Fibroblast of lung (primary cell): ENCODE measurements at places on chromosomes 2 and 18. TPM values are rescaled to one million over a fixed set of nuclear protein-coding genes. Genes with fewer than 3 reads are reported as not detected.

The TRIM43 gene
- not detected in 2 replicates for total RNA-seq

The MC4R gene
- total RNA-seq, result not detected in 2 replicates

The ALKAL2 gene
- 0.17 TPM in 1 of 2 replicates, not detected in the other for total RNA-seq

The PTPRN gene
- 3.5 and 10.8 TPM in 2 replicates for total RNA-seq

The RGPD3 gene
- 0.17 and 0.26 TPM in 2 replicates for total RNA-seq

DNA sequence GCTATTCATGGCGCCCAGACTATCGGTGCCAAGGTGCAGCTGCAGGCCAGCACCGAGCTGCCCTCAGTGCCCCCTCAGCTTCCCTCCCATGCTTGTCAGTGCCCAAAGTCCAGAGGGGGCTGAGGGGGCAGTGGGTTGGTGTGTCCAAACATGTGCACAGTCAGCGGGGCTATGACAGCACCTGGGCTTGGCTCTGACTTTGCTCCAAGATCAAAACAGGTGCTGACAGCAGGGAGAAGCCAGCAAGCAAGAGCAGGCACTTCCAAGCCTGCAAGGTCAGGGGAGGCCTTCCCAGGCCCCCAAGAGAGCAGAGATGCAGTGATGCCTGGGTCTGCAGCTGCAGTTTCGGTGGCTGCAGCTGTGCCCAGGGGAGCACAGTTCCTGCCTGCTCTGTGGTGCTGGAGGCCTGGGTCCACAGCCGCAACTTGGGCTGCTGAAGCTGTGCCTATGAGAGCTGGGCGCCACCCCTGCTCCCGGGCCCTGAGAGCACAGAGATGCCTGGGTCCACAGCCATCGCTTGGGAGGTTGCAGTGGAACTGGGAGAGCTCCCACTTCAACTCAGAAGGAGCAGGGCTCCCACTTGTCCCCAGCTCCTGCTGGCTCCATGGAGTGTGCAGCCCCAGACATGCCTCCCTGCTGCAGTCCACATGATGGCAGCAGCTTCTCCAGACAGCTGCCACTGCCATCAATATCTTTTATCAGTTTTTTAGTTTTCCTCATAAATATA lies 775.3 kb upstream of the POU3F3 start:
- DNase-seq, result no peak

- DNase-seq, result no peak
Observed at GRCh38 chr18:57276829-57277228, 75.5 kb upstream of the ST8SIA3 start.

GRCh38 chr2:127615511-127616166 lies 30.3 kb upstream of the GPR17 start:
- no peak for DNase-seq

DNA sequence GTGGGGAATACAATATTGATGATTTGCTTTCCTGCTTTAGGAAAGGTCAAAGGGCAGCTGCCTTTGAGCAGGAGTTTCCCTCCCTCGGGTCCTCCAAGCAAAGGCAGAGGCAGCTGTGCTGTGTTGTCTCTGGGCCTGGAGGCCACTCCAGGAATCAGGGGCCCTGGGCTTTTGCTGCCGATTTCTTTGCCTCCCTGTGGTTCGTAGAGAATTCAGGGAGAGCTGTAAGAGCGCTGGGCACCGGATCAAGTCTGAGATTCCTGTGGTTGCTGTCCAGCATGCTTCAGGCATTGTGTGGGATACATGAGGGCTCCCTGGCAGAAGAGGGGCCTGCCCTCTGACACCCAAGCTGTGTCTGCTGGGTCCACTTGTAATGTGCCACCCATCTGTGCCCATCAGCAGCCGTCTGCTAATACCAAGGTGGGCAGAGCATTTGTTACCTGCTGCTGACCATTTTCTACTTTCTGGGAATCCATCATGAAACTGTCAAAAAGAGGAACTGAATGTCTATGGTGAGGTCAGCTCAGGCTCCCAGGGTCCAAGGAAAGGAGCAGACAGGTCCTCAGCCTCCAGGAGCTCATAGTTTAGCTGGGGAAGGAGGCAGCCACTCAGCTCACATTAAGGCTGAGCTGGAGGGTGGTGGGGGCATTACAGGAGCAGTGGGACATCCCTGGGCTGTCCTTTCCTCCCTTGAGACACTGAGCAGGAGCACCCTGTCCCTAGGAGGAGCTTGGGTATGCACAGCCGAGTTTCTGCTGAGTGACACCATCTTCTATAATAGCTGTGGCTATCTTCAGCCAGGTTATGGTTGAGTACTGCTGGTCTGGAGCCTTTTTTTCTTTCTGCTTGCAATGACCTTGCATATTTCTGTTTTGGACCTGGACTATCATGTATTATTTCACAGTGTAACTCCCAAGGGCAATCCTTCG lies 68.5 kb downstream of the CTIF start:
- DNase-seq, result peak; percentile 90

DNA sequence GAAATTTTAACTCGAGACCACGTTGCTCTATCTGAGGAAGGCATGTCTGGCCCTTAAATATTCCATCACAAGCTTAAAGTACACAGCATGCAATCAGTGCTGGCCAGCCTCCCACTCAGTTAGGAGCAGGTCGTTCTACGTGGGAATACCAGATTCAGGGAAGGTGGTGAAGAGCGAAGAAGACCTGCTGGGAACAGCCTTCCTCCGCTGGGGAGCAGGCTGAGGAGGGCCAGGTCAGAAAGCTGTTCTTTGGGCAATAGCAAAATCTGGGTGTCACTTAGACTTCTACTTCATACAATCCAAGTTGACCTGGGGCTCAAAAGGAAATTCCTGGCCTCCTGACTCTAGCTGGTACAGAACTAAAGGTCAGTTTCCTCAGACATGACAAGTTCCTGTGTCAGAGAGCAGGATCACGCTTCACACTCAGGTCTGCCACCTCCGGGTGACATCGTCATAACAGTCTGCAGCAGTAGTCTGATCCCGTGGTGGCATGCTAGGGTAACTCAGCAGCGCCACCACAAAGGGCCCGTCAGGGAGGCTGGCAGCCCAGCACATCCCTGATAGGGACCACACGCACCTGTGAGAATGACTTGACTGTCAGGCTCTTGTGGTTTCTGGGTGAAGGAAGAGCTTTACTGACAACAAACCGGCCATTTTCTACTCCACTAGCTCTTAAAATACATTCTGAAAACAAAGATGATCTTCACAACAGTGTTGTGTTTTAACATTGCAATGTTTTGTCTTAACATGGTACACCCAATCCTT lies 35.2 kb upstream of the NAPG start:
- no peak for DNase-seq

DNA sequence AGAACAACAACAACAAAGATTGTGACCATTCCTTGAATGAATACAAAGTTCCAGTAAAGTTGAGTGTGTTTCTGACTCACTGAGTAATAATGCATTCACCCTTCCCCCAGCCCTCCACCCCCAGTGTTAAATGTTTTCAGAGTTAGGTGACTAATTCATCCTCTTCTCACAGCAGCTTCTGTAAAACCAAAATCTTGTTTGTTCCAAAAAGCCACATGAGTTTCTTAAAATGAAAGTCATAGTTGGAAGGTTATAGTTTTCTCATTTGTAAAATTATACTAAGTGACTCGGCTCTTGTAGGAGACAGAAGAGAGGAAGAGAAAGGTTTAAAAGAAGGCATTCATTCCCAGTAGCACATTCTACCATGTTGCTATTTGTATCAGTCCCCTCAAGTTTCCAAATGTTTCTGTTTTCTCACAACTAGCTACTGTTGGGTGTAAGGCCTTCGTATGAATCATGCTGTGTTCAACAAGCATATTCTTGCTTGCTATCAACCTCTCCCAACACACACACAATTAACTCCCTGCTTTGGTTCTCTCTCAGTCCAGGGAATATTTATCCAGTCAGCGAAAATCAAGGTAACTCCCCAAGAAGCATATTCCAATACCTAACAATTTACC lies 75.3 kb downstream of the MBD2 start:
- DNase-seq, result peak; percentile 96

DNA sequence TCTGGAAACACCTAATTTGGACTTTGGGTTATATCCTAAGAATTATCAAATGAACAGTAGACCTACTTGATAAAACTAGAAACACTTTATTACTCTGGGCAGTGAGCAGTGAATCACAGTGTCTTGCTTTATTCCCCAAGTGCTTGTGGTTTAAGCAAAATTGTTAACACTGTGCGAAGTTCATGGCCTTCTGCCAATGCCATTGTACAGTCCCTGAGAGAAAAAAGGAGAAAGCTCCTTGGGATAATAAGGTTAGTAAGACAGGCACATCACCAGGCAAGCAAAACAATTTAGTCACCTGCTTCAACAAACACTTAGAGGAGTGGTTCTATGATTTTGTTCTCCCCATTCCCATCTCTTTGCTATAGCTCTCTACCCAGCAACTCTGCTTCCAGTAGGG lies 39.8 kb downstream of the ADCYAP1 start:
- peak; percentile 96 for DNase-seq

DNA sequence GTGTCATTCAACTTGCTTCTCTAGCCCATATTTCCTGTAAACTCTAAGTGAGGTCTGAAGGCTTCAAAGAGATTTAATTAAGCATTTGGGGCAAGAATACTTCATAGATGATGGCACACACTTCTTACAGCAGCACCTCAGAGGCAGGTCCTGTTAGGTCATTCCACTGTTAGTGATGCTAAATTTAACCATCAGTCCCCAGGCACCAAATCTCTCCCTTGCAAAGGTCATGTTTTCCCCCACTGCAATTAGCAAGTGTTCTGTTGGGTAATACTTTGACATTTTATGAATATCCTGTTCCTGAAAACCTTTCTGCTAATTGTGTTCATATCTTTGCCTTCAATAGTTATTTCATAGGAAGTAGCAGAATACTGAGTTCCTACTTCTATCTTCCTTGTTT lies 117.0 kb downstream of the STK39 start:
- no peak for DNase-seq

DNA sequence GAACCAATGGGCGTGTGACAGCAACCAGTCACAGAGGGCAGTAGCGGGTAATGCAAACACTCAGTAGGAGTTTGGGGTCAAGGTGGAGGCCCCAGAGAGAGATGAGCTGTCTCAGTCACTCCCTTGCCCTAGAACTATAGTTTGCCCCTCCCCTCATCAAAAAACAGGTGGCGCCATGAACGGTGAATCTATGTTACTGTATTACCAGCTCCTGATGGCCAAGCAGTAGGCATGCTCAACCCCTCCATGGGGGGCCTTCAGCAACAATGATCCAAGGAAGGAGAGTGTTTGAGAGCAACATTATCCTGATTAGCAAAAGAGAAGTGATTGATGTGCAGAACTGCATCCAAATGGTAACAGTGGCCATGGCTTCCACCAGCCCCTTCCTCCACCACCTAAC lies 30.4 kb downstream of the TRABD2A start:
- DNase-seq, result no peak

DNA sequence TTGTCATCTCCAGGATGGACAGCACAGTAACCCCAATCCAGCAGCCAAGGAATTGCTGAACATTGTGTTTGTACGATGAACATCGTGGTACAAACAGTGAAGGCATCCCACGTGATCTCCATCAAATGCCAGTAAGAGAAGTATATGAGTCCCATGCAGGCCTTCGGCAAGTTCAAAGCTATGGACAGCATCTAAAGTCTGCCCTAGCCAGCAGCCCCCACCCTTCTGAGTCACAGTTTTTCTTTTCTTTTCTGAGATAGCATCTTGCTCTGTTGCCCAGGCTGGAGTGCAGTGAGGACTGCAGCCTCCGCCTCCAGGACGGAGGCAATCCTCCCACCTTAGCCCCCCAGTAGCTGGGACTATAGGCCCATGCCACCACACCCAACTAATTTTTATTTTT lies 71.0 kb upstream of the SRD5A2 start:
- DNase-seq, result no peak

DNA sequence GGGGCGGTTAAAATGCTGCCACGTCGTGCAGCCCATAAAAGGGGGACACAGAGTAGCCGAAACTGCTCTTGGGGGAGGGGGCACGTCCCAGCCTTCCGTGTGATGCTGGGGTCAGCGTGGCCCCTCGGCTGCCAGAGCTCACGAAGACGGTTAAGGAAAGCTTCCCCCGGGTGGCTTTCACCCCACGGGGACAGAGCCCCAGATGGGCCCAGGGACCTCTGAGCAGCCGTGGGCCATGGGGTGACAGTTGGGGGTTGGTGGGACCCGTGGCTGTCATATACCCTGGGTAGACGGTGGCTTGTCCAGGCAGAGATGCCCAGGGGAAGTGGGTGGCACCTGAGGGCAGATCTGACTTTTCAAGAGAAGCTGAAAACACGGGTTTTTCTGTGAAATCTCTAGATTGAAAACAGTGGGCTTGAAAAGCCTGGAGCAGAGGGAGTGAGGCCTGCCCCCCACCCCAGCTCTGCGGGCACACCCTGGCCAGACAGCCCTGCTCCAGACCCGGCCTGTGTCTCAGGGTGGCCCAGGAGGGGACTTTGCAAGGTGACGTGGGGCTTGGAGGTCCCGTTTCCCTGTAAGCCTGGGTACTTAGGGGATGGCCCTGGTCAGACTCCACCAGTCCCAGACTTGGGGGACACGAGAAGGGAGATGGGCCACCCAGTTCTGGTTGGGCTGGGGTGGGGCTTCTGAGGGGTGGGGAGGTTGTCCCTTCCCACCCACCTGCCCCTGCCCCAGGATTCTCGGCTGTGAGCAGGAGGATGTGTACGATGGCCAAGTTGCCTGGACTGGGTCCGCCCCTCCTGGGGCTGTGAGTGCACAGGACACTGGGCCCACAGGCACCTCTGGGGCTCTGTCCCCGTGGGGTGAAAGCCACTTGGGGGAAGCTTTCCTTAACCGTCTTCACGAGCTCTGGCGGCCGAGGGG lies 652 bp downstream of the NEU4 start:
- DNase-seq, result no peak

- DNase-seq, result peak; percentile 38
Observed at GRCh38 chr2:212863185-212863588, 288.2 kb downstream of the IKZF2 start.

GRCh38 chr2:63792530-63792929 lies 49.2 kb upstream of the UGP2 start:
- DNase-seq, result peak; percentile 66

DNA sequence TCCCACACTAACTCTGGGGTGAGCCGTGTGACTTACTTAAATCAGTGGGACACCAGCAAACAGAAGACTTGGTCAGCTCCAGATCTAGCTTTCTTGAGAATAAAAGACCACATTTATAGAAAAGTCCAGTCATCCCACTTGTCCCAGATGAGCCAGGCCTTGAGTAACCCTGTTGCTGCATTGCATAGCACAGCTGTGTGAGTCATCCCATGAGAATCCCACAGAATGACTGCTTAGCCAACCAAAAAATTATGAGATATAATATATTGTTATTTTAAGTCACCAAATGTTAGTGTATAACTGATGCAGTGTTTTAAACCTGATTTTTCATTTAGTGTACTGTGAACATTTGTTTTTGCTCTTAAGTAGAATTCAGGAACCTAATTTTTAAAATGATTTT lies 94.2 kb upstream of the FSHR start:
- peak; percentile 97 for DNase-seq

GRCh38 chr2:225378984-225379383 lies 20.5 kb upstream of the NYAP2 start:
- DNase-seq, result no peak

GRCh38 chr18:53402670-53403069 lies 821.8 kb downstream of the MBD2 start:
- DNase-seq, result no peak

GRCh38 chr18:24209558-24209957 lies 70.7 kb downstream of the CABYR start:
- DNase-seq, result peak; percentile 35

GRCh38 chr2:69564604-69565003 lies 78.9 kb downstream of the AAK1 start:
- DNase-seq, result no peak

- peak; percentile 95 for DNase-seq
Observed at GRCh38 chr2:191264647-191265081, 19.5 kb downstream of the MYO1B start.

- no peak for DNase-seq
Observed at GRCh38 chr2:60512641-60513040, 40.8 kb downstream of the BCL11A start.

- no peak for DNase-seq
Observed at GRCh38 chr2:200614249-200614648, 28.4 kb downstream of the AOX1 start.

GRCh38 chr2:121254748-121255147 lies 30.3 kb downstream of the TFCP2L1 start:
- no peak for DNase-seq
